NCI-H1436 treated with DMSO at 0.1 percent for 48 hours (cell line): ENCODE measurements at places on chromosomes 13 and 19.

DNA sequence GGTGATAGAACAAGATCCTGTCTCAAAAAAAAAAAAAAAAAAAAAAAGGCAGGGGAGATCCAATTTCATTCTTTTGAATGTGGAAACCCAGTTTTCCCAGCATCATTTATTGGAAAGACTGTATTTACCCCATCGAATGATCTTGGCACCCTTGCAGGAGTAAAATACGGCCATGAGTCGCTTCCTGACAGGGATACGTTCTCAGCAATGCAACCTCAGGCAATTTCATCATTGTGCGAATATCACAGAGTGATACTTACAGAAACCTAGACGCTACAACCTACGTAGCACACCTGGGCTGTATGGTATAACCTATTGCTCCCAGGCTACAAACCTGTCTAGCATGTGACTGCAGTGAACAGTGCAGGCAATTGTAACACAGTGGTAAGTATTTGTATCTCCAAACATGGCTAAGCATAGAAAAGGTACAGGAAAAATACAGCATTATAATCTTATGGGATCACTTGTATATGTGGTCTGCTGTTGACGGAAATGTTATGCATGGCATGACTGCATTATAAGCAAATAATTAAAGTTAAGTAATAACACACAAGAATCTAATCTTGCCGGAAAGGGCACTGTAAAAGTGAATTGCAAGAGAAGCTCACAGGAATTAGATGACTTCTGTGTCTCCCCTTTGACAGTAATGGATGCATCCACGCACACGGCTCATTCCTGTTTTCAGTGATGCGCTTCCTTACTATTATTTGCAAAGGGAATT, 24.1 kb downstream of the RFX2 start:
- DNase-seq: no peak

GRCh38 chr13:113645329-113645728, 12.7 kb downstream of the ATP4B start:
- no peak for DNase-seq

DNA sequence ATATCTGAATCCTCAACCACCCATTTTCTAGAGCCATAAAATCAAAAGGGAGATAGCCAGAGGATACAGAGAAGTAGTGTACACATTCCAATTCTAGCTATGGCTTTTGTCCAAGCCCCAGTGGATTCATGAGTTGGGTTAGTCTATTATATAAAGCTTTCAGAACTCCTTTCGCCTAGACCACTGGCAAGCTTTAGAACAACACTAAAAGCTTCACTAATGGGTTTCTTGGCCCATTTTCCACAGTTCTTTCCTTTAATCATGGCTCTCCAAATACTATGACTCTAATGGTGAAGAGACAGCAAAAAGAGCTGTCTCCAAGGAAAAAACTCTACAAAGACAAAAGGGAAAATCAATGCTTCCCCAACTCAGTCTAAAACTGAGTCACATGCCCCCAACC, 48.2 kb upstream of the SLITRK5 start:
- DNase-seq: no peak

- DNase-seq: no peak
Measured at GRCh38 chr13:98366959-98367358, 189.9 kb upstream of the RNF113B start.

- no peak for DNase-seq
Measured at GRCh38 chr19:42250183-42250665, 4.7 kb downstream of the ERF start.

GRCh38 chr13:44382635-44383145, 9.1 kb downstream of the SERP2 start:
- DNase-seq: no peak

- DNase-seq: no peak
Measured at GRCh38 chr19:50272263-50272897, 56.8 kb downstream of the KCNC3 start.
